ENCODE measurements at places on chromosomes 3 and 15.

- no peak for DNase-seq
Observed at GRCh38 chr15:69119683-69120395, 40.6 kb upstream of the GLCE start.

- DNase-seq, result no peak
Observed at GRCh38 chr3:170054204-170054603, 16.4 kb downstream of the GPR160 start.

DNA sequence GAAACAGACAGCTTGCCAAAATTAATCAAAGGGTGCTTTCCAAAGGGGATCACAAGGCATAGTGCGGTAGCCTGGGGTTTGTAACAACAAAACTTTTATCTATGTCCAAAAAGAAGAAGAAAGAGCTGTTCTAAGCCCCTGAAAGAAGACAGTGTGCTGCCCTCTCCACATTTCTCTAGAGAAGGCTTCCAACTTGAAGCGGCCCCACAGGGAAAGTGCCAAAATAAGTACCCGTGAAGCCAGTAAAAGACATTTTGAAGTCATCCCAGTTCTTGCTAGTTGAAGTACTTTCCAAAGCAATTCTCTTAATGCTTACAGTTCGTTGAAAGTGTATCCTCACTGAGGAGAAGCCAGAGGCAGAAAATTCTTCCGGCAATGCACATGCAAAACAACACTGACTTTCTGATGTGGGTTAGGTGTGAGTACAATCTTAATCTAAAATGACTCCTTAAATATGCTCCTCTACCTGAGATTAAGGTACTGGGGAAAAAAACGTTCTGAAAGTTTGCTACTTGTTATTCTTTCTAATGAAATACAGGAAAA lies 21.3 kb downstream of the GPR15 start:
- DNase-seq, result no peak

DNA sequence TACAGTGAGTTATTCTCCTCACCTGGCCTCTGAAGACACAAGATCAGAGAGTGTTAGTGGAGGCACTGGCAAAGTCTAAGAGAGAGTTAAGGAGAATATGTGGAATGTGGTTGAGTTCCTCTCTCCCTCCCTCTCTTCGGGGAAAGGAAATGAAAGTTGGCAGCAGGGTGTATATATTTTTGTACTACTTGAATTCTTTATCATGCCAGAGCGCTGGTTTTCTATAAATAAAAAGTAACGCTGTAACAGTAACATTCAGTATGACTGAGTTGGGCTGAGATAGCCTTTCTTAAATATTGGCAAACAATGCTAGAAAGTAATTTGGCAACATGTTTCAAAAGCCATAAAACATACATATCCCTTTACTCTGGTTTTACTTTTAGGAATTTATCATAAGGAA lies 77.5 kb upstream of the TNFAIP8L3 start:
- no peak for DNase-seq

DNA sequence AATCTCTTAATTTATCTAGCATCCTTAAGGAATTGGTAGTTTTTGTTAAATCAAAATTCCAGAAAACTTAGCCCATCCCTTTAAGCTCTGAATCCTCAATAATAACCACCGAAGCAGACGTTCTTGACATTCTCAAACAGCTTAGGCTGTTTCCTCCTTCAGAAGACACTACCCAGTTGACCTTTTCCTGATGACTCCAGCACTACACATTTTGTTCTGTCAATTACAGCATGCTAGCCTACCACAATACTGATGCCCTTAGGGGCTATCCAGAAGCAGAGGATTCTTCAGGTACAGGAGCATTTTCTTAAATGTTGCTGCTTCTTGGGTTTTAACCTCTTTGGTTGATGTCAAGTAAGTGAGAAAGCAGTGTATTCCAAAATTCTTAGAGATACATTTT lies 33.4 kb downstream of the ETV5 start:
- no peak for DNase-seq

DNA sequence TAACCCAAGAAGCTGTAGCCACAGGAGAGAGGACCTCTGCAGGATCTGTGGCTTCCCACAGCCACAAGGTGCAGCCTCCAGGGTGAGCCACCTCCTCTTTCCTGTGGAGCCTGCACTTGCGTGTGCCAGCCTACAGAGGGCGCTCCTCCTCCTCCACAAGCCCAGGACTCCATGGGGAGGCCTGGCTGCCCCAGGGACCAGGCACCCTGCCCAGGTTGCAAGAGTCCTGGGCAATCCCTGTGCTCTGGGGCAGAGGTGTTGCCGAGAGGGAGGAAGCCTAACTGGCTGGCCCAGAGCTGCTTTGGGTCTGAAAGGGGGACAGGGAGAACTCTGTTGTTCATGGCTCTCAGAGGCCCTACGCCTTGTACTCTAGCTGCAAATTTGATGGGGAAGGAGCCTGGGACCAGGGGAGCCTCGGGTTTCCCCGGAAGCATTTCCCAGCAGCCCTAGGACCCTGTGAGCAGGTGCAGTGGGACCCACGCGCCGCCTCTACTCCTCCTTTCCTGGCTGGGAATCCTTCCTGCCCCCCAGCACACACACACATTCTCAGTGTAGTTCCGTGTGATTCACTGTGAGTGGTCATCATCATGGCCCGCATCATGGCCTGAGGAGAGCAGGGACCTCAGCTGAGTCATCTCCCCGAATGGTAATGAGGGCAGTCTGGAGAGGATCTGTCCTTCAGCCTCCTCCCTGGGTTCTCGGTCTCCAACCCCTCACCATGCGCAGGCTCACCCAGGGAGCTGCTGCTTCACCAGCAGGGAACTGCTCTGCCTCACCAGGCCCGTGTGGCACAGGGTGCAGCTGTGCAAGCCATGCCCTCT lies 24.3 kb downstream of the TBC1D21 start:
- peak; percentile 16 for DNase-seq

DNA sequence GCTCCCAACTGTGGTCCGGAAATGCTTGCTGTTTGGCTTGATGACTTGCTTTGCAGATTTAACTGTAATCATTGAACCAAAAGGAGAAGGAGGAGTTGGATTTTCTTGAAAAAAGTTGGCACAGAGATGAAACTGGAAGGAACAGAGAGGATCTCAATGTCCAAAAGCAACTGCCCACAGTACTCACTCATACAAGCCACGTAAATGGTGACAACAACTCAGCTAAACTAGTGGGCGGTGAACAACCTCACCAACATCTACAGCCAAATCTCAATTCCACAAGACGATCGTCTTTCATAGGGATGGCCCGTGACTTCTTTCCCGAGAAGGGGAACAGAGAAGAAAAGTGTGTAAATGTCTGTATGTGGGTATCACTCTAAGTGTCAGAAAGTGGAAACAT lies 48.1 kb downstream of the MYO5C start:
- DNase-seq, result no peak

DNA sequence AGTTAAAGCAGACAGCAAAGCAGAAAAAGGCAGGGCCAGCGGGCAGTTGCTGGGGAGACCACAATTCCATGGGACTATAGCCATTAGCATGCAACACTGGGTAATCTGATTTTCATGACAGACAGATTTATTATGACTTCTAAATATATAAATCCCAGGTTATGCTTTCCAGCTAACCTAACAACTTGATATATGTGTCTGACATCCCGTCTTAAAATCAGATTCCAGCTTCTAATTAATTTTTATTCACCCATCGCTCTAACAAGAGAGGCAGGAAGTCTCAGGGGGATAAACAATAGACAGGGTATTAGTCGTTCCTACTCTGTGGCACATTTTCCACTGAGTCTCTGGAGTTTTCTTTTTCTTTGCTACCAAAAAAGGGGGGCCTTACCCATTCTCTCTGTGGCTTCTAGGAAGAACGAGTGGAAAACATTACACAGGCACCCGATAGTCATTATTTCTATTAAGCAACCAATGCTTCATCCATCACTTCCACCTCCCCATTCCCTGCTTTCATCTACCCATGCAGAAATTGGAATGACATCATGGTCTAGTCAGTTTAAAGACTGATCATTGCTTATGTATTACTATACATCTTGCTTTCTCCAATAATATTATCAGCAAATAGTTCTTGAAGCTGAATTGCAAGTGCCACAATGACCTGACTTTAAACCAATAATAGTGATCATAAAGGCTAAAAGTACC lies 173.1 kb downstream of the FHIT start:
- DNase-seq, result no peak

GRCh38 chr3:177944228-177944661 lies 592.0 kb upstream of the KCNMB2 start:
- no peak for DNase-seq

DNA sequence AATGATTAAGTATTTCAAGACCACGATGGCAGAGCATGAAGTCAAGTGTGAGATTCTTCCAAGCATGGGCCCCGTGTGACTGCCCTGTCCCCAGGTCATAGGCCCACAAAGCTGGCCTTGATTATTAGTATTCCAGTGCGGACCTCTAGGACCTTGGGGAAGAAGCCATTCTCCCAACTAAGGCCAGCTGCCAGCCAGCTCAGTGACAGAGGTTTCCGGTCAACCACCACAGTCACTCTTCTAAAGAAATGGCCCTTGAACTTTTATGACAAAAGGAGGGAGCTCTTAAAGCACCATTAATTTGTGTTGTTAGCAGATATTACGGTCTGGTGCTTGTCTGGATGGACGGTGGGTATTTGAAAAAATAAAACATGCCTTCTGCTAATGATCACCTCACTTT lies 28.0 kb downstream of the FAM3D start:
- no peak for DNase-seq

GRCh38 chr15:42602501-42602900 lies 27.1 kb downstream of the STARD9 start:
- DNase-seq, result no peak

- no peak for DNase-seq
Observed at GRCh38 chr3:147257944-147258343, 148.4 kb downstream of the ZIC4 start.

DNA sequence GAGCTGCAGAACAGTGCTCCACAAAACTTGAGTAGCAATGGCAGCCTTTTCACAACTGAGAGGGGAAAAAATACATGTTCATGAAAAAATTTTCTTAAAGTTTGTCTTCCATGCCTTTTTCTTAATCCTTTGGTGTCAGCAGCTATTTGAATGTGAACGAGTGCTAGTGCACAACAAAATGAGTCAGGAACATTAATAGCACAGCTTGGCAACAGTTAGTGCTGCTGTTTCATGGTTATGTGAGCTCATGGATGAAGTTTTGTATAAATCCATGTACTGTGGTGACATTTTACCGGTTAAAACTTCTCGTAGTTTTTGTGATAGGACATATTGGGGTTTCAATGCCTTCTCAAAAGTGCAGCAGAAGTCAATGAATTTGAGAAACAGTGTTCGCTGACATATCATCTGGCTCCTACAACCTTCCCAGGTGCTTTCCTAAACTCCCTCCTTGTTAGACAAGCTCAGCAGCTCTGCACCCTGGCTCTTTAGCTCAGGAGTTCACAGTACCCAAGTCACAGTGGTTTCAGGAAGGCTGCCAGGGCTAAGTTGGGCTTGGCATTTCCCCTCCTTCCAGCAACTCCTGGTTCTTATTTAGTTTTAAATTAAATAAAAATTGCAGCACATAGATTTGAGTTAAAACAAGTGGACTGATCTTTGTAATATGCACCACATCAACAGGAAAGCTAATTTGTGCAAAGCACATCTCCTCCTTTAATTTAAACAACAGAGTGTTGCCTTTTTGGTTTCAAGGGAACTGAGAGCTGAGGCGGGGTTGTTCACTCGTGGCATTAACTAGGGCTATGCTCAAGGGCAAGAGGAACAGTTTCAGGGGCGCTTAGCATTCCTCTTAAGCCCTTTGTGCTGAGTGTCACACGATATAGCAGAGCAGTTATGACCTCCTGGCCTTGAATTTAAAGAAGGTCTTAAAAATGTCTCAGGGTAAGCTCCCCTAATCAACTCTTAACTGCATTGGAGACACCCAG lies 362.8 kb downstream of the CHST2 start:
- no peak for DNase-seq

DNA sequence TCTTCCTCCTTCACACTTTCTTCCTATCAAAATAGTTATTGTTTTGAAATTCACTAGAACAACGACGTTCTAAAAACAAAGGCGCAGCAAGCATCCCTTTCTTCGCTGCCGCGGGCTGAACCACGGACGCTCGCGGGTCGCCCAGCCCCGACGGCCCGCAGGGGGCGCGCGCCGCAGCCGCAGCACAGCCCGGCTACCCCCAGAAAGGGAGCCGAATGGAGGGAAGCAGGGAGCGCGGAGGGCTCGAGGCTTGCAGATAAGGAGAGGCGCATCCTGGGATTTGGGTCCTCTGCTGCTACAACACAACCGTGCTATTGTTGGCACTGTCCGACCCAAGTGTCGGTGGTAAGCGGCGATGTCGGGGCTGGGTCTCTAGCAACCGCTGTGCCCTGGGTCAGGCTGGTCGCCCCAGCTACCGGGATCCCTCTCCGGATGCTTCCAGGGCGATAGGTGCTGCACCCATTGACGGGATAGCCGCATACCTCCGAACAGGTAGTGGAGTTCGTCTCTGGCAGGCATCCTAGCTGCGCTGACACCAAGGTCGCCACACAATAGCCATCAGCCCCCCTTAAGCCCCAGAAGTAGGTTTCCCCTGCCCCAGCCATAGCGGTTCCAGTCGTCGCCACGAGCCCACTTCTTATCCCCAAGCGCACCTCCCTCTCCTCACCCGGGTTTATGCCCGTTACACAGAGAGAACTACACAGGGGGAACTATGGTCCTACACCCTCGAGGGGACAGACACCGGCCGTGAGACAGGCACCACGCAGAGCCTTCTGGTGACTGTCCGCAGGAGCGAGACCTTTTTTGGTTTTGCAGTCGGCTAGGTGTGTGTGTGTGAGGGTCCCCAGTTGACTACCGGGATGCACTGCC lies 6.0 kb downstream of the ONECUT1 start:
- DNase-seq, result no peak

DNA sequence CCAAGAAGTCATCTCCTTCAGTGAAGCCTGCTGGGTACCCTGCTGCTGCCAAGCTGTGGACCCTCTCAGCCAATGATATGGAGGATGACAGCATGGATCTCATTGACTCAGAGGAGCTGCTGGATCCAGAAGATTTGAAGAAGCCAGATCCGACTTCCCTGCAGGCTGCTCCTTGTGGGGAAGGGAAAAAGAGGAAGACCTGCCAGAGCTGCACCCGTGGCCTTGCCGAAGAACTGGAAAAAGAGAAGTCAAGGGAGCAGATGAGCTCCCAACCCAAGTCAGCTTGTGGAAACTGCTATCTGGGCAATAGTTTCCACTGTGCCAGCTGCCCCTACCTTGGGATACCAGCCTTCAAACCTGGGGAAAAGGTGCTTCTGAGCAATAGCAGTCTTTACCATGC lies 13.7 kb upstream of the ANP32A start:
- no peak for DNase-seq

GRCh38 chr3:74173090-74173489 lies 441.4 kb downstream of the CNTN3 start:
- no peak for DNase-seq

- DNase-seq, result no peak
Observed at GRCh38 chr15:74035121-74036017, 40.9 kb downstream of the PML start.

DNA sequence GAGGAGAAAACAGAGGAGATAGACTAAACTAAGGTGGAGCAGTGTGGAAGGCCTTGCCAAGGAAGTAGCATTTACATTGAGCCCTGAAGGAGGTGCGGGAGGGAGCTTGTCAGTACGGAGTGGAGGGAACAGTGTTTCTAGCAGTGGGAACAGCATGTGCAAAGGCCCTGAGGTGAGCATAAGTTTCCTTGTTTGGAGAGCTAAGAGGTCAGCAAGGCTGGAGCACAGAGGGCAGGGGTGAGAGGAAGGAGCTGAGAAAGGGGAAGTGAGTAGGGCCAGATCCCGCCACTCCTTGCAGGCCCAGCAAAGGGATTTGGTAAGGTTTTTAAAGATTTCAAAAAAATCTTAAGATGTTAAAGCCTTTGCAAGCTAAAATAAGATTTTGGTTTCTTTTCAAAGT lies 70.1 kb downstream of the HMCES start:
- no peak for DNase-seq

- DNase-seq, result no peak
Observed at GRCh38 chr3:54283470-54283869, 161.1 kb downstream of the CACNA2D3 start.

Measured in CD4-positive, alpha-beta T cell (primary cell).